NCI-H1930 (cell line): ENCODE measurements at places on chromosomes 5 and 9.

GRCh38 chr5:20041326-20042274 lies 53.6 kb upstream of the CDH18 start:
- DNase-seq = no peak

DNA sequence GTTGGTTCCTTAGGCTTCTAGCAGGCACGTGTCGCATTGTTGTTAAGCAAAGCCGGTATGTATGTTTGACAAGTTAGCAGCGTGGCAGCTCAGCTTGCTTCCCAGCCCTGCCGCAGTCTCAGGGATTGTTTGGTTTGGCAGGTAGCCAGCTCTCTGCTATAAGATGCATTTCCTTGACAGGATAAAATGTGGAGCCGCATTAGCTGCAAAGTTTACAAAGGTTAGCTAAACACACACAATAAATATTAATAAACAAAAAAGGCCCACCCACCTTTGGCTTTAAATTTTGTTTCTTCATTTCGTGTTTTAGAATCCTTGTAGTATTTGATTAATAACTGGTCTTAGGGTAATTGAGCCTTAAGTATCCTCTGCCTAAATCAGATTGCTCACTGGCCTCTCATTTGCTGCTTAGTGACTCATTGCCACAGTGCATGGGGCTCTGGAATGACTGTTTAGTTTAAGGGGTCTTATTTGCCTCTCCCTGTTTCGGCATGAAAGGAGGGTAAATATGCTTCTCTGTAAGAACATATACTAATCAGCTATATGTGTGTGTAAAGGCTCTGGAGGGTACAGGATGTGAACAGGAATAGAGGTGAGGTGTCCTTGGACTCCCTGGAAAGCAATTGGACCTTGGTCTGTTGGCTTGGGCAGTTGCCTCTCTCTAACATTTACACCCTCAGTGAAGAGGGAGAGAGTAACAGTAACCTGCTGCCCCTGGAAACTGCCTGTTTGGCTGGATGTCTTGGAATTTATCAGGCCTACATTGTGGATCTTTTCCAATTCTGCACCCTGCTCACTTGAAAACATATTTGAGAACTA lies 122.0 kb downstream of the GDNF start:
- peak; percentile 8 for DNase-seq

DNA sequence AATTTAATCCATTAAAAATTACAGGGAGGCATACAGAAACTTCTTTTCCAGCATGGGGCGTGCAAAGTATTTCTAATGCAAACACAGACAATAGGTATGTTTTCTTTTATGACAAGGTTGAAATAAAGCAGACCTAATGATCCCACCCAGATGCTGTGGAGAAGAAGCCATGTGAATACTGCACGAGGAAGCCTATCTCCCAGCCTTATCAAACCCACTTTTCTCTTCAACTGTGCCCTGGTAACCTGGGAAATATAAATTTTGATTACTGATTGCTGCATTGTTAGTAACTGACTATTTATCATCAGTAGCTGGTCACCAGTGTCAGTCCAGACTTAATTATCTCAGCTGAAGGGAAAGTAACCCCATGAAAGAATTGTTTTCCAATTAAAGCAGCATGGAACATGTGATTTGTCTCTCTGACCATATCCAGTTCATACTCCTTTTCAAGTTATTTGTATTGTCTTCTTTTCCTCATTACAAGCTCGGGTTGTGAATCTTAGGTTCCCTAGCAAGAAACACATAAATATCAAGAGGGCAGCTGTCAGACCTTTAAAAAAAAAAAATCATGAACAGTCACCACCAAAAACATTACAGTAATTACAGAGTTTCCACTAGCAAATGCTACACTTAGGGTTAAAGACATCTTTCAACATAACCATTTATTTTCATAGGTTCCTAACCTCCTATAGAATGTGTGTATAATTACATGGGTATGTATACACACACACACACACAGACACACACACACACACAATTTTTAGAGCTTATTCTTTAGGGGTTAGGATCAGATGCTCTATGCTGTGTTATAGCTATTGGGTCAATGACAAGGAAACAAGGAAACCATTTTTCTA lies 50.3 kb downstream of the SEMA6A start:
- DNase-seq = no peak

- DNase-seq = no peak
Observed at GRCh38 chr5:101543780-101544179, 640.7 kb upstream of the ST8SIA4 start.

GRCh38 chr9:131502781-131503625 lies at the start of gene POMT1:
TSS of gene POMT1 (plus strand) at chr9:131502918. CDS start at chr9:131504219, 1,301 bp downstream.
- peak; percentile 83 for DNase-seq

- DNase-seq = no peak
Observed at GRCh38 chr9:112059145-112059965, 115.7 kb downstream of the SUSD1 start.

- no peak for DNase-seq
Observed at GRCh38 chr9:134204041-134204440, 39.7 kb upstream of the RNU6ATAC start.

GRCh38 chr9:137486141-137486490 lies 27.0 kb upstream of the NSMF start:
- DNase-seq = no peak

DNA sequence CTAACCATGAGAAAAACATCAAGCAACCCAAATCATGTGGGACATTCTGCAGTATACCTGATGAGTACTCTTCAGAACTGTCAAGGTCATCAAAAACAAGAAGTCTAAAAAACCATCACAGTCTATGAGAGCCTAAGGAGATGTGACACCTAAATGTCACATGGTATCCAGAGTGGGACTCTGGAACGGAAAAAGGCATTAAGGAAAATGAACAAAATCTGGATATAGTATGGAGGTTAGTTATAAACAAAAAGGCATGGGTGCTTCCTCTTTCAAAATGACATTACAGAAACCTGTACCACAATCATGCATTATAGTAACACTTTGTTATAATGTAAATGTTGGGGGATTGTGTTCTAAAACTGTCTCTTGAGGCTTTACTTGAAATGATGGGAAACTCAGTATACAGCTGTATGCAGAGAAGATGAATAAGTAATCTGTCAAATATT lies 47.4 kb downstream of the PRKACG start:
- no peak for DNase-seq

DNA sequence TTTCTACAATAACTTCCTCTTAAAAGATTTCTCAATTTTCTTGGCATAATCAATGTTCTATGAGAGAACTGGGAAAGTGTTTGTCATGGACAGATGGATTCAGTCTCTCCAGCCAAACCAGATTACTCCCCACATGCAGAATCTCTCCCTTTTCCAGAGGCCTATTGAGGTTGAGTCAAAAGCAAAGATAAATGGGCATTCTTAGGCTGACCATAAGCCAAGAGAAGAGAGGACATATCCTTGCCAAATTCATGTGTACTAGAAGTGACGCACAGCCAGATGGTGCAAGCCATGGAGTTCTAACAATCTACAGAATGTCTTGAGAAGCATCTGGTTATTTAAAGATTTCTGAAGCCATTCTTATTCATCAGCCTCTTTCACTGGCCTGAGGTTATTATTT lies 2115.0 kb downstream of the MAT2B start:
- DNase-seq = no peak

DNA sequence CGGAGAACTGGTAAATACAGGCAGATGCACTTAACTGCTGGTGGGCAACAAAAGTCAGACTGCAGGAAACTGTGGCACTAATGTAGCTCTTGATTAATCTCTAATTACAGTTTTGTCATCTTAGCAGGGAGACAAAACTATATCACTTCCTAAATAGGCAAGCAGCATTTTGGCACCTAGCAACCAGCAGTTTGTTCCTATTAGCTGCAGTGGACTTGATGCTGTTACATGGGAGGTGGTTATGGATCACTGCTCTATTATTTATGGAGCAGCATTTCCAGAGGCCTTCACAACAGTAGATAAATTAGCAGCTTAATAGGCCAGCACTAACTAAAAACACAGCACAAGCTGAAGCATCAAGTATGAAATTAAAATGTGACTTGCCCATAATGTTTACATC lies 518.3 kb upstream of the ITGA1 start:
- peak; percentile 86 for DNase-seq

DNA sequence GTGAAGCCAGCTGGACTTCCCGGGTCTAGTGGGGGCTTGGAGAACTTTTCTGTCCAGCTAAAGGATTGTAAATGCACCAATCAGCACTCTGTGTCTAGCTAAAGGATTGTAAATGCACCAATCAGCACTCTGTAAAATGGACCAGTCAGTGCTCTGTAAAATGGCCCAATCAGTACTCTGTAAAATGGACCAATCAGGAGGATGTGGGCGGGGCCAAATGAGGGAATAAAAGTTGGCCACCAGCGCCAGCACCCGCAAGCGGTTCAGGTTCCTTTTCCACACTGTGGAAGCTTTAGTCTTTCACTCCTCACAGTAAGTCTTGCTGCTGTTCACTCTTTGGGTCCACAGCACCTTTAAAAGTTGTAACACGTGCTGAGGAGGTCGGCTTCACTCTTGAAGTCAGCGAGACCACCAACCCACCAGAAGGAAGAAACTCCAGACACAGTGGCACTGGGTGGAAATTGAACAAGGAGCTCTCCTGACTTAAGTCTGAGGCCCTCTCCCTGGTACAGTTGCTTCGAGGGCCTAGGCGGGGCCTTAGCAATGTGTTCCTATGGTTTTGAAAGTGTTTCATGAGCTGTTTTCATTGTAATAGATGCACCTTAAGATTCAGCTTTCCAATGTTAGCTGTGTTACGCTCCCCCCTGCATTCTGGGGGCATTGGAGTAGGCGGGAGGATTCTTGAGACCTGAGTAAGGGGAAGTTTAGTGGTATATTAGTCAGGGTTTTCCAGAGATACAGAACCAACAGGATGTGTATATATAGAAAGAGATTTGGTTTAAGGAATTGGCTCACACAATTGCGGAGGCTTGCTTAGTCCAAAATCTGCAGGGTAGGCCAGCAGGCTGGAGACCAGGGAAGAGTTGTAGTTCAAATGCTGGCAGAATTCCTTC lies 21.5 kb upstream of the MYO10 start:
- DNase-seq = no peak

DNA sequence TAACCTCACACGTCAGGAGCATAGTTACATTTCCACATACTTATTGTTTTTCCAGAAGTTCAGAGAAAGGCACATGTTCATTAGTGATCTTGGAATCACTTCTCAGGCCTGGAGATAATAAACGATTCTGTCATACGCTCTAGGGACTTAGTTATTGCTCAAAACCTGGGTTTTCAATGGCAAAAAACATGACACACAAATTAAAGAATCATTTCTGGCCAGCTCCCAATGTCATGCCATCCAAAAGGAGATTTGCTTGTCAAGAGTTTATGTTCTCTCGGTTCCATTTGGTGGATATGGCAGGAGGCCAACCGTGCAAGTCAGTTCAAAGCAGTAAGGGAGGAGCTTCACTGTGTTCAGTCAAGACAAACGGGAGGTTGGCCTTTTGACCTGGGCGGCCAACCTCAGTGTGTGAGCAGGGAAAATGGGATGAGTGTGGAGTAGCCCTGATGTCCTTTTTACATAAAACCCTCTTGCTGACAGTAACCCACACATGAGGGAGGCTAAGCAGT lies 123.4 kb downstream of the NXNL2 start:
- no peak for DNase-seq

- no peak for DNase-seq
Observed at GRCh38 chr5:175354964-175355363, 89.0 kb downstream of the DRD1 start.
